ENCODE measurements at places on chromosomes 3 and 15.

DNA sequence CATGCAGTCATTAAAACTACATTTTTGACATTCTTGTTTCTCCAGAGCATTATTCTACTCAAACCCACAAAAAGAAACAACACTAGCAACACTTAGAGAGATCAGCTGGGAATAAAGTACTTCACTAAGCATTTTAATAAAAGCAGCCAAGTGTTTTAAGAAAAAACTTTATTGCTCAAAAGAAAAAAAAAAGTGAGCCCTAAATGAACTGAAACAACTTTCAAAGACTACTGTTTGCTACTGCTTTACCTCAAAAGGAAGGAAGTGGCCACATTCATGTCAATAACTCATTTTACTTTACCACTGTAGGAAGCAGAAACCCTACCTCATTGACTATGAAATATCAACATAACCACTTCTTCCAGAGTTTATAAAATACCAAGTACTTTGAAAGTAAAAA, 91.3 kb downstream of the UACA start:
- DNase-seq, result peak; percentile 3

GRCh38 chr3:64666171-64666588, 21.6 kb downstream of the ADAMTS9 start:
- DNase-seq, result no peak

DNA sequence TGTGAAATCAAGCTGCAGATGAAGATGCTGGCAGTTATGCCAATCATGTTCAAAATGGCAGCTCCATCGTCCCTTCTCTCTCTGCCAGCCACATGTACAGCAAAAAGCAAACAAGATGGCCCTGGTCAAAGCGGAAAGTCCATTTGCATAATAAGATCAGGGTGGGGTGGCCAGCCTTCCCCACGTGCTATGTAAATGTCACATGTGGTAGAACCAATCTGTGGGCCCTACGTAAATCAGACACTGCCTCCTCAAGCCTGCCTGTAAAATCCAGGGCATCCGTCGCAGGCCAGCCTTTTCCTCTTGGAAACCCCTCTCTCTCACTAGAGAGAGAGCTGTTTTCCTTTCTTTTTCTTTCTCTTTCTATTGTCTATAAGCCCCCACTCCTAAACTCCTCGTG, 243.5 kb upstream of the KBTBD8 start:
- no peak for DNase-seq

- DNase-seq, result no peak
Measured at GRCh38 chr15:84616235-84616634, 15.4 kb downstream of the ZSCAN2 start.

GRCh38 chr3:28308196-28308595, 40.3 kb upstream of the ZCWPW2 start:
- DNase-seq, result no peak

Measured in AG04449 (cell line).